ENCODE measurements at places on chromosomes 4 and X.

DNA sequence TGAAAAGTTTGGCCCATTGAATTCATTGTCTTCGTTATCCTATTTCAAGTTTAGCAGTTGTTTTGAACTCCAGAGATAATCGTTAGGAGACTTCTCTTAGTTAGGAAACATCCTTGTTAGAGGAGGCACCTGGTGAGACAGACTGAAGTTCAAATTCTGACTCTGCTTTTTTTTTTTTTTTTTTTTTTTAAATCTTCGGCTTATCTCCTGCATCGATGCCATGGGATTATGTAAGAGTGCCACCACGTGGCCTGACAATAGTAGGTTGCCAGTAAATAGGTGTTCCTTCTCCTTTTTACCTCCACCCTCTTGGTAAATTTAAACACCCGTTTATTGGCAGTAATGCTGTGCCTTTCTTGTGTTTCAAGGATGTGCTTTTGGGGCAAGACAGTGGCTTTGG, 149.3 kb downstream of the SOWAHB start:
- no peak for DNase-seq

DNA sequence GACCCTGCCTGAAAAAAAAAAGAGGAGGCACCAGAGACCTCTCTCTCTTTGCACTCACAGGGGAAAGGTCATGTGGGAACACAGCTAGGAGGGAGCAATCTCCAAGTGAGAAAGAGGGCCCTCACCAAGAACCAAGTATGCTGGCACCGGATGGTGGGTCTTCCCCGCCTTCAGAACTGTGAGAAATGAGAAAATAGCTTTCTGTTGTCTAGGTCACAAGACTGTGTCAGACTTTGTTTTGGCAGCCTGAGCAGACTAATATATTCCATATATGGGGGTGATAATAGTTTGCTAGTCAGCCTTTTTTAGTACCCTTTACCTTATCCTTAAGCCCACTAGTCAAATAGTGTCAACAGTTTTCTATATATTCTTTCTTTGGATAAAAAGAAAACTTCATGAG, 193.0 kb downstream of the TRIML1 start:
- DNase-seq = no peak

DNA sequence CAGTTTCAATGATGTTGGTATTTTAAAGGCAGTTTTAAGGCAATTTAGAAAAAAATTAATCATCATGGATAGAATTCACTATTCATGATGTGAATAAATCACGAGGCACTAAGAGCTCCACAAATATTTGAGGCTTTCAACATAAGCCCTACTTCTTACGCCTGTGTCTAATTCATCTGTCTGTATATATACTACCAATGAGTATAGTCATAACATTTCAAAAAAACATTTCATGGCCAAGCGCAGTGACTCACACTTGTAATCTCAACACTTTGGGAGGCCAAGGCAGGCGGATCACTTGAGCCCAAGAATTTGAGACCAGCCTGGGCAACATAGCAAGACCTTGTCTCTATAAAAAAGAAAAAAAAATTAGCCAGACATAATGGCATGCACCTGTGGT, 56.5 kb downstream of the FBXL5 start:
- no peak for DNase-seq

DNA sequence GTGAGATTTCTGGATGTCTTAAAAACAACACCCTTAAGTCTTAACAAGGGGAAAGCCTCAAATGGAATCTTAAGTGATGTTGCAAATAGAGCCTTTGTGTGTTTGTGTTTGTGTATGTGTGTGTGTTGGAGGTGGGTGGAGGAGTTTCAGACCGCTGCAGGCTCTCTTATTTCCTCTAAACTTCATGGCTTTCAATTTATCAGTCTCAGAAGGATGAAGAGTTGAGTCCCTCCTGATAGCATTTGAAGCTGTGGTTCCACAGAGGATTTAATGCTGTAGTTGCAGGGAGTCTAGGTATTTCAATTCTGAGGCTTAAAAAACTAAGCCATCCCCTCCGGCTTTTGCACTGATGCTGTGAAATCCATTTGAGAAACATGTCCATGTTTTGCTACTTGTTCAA, 4.3 kb upstream of the AGA start:
- no peak for DNase-seq

DNA sequence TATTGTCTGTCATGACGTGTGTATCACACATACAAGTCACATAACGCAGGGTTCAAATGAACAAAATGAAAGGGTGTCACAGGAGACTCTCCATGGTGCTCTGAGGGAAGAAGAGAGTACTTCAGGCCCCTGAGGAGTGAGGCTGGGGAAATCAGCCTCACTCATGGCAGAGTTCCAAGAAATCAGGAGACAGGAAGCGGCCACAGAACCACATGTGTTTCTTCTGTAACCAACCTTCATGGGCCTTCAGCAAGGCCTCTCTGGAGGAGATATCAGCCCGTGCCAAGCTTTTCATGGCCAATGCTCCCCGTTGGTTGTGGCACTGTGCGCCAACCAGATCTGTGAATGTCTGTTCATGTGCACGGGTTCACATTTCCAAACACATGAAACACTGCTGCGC, 76.0 kb downstream of the NAT8L start:
- DNase-seq = no peak

GRCh38 chr4:104938624-104939023, 208.1 kb upstream of the TET2 start:
- DNase-seq = no peak

- DNase-seq = no peak
Measured at GRCh38 chr4:31674313-31674947, 954.3 kb downstream of the PCDH7 start.

- DNase-seq = no peak
Measured at GRCh38 chr4:39046249-39046648, 14.0 kb upstream of the TMEM156 start.

GRCh38 chrX:129983575-129984110, 1.2 kb downstream of the BCORL1 start:
- DNase-seq = no peak

- no peak for DNase-seq
Measured at GRCh38 chr4:161573836-161574235, 590.0 kb downstream of the FSTL5 start.

- no peak for DNase-seq
Measured at GRCh38 chr4:139957986-139958738, 195.8 kb downstream of the MAML3 start.

- DNase-seq = no peak
Measured at GRCh38 chr4:112550728-112551127, 34.7 kb upstream of the NEUROG2 start.

GRCh38 chr4:144579411-144580030, 66.4 kb upstream of the HHIP start:
- DNase-seq = no peak

DNA sequence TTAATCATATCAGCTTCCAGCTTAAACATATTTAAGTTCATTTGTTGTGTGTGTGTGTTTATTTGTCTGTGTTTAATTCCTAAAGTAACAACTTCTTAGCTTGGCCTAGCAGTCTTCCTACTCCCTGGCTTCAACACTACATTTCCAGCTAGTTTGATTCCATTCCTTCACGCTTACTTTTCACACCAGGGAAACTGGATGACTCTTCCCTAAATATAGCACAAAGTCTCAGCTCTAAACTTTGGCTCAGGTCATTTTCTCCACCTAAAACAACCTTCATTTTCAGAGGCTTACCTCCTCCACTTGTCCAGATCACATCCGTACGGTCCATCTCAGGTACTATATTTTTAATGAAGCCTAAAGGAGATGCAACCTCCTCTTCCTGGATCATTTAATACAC, 94.4 kb downstream of the KCTD8 start:
- no peak for DNase-seq

- DNase-seq = no peak
Measured at GRCh38 chr4:186021461-186022167, 47.3 kb upstream of the TLR3 start.

GRCh38 chr4:75779105-75779757, 54.9 kb downstream of the USO1 start:
- DNase-seq = no peak

DNA sequence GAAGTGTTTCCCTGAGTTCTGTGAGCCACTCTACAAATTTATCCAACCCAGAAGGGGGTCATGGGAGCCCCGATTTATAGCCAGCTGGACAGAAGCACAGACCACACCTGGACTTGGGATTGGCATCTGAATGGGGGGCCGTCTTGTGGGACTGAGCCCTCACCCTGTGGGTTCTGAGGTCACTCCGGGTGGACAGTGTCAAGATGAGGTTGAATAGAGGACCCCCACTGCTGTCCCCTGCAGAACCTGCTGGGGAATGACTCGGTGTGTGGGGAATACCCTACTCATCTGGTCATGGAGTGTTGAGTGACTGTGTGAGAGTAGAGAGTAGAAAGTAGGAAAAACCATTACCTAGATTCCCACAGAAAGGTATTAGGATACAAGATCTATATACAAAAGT, 67.5 kb downstream of the ZFYVE28 start:
- DNase-seq = no peak

DNA sequence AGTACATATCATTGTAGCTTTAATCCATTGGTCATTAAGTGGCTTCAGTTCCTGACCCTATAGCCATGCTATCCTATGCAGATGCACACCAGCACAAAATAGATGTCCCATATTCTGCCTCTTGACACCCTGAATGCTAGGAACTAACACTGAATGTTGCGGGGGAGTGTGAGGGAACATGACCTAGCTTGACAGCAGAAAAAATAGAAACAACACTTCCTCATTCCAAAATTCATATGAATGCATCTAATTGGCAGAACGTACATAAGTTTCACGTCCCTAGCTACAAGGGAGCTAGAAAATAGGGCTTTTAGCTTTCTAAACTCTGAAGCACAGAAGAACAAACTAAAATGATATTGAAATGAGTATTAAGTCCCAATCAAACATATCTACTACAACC, 14.4 kb upstream of the DCAF8L1 start:
- DNase-seq = no peak

DNA sequence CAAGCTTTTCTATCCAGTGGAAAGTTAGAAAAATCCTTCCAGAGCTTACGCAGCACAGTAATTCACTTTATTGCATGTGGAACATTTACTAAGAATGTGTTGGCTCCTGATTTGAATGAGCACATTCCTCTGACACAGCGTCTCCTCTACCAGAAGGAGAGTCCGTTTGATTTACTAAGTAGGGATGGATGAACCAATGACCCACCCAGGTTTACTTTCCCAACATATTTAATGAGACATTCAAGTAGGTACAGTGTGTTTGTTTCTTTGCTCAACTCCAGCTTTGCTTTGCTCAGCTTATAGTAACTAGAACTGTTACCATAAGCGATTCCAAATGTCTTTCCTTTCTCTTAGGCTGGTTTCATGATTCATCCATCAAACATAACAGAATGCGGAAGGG, 161.7 kb downstream of the SMARCA1 start:
- DNase-seq = no peak

GRCh38 chrX:77788050-77788449, 2.0 kb upstream of the ATRX start:
- DNase-seq = no peak

- no peak for DNase-seq
Measured at GRCh38 chr4:112141366-112142138, 3.7 kb upstream of the FAM241A start.

DNA sequence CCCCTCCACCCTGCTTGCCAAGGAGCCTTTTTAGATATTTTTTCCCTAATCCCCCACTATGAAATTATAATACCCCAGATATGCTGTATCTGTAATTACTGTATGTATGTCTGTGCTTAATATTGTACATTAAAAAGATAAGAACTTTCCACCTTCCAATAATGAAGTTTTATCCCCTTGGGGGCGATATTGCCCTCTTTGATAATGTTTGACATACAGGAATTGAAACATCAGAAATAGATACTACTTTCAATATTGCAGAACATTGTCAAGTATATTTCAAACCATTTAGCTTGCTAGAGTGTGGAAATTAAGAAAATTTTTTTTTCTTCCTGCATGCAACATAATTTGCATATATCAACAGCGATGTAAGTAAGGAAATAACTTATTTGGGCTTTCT, 58.9 kb downstream of the NAF1 start:
- no peak for DNase-seq

GRCh38 chr4:56253666-56254305, 133.5 kb downstream of the AASDH start:
- DNase-seq = no peak

- no peak for DNase-seq
Measured at GRCh38 chrX:115226929-115227328, 7.0 kb downstream of the LRCH2 start.

GRCh38 chr4:141132072-141132708, 1.1 kb downstream of the RNF150 start:
- DNase-seq = no peak

- DNase-seq = no peak
Measured at GRCh38 chr4:145732001-145732815, 52.3 kb downstream of the C4orf51 start.

DNA sequence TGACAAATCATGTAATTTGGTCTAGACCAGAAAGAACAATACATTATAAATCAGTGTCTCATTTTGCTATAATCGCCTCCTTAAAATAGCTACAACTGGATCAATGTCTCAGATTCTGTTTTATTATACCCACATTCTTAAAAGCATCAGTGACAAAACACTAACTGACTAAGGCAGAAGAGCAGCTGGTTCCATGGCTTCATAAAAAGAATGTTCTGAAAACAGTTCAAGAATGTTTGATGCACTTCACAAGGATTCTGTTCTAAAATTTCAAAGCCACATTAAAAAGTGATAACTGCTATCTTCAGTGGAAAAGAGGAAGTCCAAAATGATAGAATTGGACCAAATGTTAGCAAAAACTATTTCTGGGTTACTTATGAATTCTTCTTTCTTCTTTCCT, 69.8 kb downstream of the COL25A1 start:
- DNase-seq = no peak

GRCh38 chr4:164512124-164512523, 241.8 kb upstream of the SMIM31 start:
- no peak for DNase-seq

DNA sequence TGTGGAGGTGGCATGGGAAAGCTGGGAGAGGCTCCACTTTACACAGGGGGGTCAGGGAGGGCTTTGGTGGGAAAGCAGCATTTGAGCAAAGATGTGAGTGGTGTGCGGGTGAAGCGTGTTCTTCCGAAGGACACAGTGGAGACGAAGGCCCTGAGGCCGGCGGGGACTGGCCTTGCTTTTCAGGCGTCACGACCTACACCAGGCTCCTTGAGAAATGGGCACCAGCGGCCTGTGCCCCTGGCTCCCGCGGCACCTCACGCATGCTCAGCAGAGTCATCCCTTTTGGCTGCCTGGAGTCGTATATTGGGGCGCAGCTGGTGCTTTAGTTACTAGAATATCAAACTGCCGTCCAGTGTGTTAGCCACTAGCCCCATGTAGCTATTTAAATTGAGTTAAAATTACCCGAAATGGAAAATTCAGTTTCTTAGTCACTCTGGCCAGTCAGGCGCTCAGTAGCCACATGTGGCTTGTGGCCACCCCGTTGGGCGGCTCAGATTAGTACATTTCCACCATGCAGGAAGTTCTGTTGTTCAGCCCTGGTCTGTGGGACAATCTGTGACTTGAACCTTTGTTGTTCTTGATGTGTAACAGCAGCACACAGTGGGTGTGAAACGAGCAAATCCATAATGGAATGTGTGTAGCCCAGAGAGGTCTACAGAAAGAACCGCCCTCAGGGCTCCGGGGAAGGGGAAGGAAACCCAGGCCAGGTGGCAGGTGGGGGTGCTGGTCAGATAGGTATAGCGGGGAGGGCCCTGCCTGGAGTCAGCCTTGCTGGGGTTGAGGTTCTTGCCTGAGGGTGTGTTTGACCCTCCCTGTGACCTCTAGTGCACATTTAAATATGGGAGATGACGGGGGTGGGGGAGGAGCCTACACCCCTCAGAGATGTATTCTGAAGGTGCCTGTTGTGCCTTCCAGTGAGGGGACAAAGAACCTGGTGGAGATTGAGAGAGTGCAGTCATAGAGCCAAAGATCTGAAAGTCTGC, 30.4 kb downstream of the TBC1D14 start:
- no peak for DNase-seq

Measured in activated CD4-positive, CD25-positive, alpha-beta regulatory T cell (primary cell).